ENCODE measurements at places on chromosomes 12 and 14.

DNA sequence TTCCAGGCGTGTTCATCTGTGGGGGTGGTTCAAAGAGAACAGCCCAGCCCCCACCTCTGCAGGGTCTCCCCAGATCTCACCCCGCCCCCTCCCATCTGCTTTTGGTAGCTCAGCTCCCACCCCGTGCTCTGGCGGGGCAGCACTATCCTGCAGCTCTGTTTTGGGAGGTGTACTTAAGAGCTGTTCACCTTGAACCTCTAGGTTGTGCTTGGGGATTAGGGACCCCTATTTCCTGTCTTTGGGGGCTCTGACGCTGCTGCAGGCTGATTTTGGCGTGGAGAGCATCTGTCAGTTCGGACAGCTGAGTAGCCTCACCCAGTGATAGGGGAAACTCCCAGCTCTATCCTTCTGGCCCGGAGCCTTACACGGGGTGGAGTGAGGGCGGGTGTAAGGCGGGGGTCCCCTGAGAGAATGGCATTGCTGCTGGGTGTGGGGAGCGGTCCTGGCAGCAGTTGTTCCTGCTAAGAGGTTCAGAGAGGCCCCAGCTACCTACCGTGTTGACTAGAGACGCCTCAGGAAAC lies 765 bp downstream of the TMEM120B start:
- no peak for DNase-seq

- no peak for DNase-seq
Measured at GRCh38 chr14:31241450-31242114, 34.0 kb upstream of the HECTD1 start.

GRCh38 chr14:94571395-94571794 lies 9.8 kb upstream of the SERPINA5 start:
- no peak for DNase-seq

DNA sequence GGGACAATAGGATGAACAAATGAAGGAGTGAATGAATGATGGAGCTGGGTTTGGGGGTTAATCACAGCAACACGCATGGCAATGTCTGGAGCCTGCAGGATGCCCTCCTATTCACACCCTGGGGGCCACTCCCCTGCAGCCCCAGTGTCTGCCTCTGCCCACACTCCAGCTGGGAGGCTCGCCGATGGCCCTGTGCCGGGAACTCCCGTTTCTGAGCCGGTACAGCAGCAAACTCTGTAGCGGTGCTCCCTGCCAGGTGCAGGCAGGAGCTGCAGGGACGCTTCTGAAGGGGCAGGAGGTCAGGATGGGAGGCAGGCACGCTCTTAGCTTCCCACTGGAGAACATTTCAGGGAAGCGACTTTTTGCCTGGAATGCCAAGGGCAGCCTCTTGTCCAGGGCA lies 55.4 kb upstream of the NCOR2 start:
- DNase-seq: no peak

GRCh38 chr12:108646600-108647579 lies 13.2 kb upstream of the SELPLG start:
- no peak for DNase-seq

DNA sequence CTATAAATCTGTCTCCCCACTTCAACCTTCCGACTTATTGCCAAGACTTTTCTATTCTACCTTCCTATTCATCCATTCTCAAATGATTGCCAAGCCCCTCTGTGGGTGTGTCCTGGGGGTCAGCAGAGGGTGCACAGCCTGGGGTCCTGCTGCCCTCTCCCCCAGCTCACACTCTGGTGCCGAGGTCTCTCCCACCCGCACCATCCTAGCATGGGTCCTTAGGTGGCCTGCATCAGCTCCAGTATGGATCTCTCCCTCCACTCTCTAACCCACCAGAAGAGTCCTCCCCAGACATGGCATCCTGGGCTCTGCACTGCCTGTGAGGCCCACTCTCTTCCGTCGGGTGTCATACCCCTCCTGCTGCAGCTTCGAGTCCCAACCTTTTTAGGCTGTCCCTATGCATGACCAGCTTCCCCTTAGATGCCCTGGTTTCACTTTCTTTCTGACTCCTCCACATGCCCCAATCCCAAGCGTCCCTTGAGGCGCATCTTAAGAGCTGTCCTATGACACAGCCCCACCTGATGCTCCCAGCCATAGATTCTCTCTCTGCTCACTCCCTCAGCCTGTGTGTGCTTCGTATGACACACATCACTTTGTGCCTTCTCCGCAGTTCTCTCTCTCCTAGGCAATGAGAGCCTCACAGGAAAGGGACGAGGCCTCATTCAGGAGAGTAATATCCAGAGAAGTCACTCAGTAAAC lies 43.9 kb downstream of the GIT2 start:
- no peak for DNase-seq

- no peak for DNase-seq
Measured at GRCh38 chr12:52555577-52555976, 2.6 kb upstream of the KRT71 start.

DNA sequence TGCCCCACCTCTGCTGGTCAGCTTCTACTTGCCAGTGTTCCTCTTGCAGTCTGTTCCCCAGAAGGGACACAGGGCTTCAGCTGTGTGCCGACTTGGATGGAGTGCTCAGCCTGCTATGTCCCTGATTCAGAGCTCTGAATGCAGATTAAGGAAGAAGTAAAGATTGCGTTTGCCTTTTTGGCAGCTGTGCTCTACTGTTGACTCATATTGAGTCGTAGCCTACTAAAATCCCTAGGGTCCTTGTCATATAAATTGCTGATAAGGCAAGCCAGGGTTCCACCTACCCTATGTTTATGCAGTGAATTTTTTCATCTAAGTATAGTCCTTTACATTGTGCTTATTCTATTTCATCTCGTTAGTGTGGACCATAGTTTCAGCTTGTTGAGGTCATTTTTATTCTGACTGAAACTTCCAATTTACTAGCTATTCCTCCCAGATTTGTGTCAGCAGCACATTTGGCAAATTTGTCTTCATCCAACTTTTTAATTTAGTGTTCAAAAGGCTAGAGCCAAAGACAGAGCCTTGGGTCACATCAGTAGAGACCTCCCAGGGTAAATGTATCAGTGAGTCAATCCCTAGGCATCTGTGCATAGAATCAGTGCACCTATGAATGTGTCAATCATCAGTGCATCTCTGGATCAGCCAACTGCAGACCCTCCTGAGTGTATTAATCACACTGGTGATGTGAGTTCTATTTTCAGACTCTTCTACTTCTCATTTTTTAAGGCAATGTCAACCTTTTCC lies 31.9 kb downstream of the CACNA1C start:
- no peak for DNase-seq

DNA sequence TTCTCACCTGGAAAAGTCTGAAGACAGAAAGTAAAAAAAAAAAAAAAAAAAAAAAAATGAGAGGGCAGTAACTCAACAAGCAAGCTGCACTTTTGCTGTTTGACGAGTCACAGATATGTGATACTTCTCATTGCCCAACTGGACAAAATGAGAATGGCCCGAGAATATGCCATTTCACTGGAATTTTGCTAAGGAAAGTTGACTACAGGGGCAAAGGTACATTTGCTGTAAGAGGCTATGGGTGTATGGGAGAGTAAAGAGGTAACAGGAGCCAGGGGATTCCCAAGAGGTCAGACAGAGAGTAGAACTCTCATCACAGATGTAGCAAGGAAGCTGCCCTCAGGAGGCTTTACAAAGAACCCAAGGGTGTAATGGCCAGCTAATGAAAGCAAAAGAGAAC lies 22.9 kb downstream of the KIF21A start:
- DNase-seq: no peak

- DNase-seq: no peak
Measured at GRCh38 chr12:82523996-82524395, 162.7 kb upstream of the TMTC2 start.

DNA sequence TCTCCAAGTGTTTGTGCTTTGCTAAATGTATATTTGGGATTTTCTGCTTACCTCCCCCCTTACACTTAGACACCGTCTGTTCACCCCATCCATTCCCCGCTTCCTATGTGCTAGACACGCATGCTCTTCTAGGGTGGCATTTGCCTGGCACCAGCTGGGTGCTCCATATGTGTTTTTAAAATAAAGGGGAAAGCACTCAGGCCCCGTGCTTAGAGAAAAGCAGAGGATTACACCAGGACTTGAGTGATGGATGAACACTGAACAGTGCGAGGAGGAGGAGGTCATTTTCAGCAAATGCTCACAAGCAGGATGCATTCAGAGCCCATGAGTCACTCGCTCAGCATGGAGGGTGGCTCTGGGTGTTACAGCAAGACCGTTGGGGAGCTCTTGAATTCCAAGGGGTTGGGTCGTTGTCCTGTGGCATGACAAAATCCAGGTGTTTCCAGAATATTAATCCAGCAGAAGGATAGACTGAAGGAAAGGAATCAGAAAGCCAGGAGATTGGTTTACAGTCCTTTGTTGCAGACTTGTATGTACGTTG lies 2.9 kb upstream of the BDKRB1 start:
- no peak for DNase-seq

DNA sequence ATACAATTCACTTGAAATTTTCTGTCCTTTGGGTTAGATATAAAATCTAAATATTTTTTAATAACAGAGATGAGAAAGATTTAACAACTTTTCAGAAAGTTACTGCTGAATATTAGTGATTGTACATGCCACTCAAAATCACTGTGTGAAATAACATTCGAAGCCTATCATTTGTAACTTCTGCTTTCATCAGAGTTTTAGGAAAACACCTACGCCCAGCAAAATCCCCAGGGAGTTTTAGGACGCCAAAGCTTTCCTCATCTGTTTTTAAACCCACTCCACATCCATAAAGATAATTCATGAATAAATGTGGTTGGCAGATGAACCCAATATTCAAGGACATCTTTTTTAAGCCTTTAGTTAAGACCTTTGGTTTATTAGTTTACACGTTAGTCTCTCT lies 23.9 kb downstream of the TC2N start:
- no peak for DNase-seq

GRCh38 chr12:21456291-21456780 lies 18.9 kb downstream of the PYROXD1 start:
- no peak for DNase-seq

GRCh38 chr12:110869026-110869425 lies 22.2 kb downstream of the CCDC63 start:
- DNase-seq: no peak

DNA sequence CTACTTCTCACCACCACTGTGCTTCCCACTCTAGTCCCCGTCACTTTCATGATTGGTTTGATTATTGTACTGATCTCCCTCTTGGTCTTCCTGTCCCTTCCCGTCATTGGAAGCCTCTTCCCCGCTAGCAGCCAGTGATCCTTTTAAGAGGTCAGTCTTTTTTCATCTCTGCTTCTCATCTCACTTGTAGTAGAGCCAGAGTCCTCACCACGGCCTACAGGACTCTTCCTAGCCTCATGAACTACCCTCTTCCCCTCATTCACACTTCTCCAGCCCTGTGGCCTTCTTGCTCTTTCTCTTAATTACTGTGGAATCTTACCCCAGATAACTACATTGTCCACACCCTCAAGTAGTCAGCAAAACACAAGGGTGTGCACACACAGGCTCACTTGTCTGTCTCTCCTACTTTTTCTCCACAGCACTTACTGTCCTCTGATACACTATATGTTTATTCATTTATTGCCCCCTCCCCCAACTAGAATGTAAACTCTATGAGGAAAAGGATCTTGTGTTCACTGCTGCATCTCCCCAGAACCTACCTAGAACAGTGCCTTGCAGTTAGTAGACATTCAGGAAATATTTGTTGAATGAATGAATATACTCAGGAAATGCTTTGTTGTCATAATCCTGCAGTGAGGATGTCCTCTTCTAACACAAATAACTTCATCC lies 66.3 kb downstream of the CKB start:
- DNase-seq: no peak

Data from KG1 (cell line).